ENCODE measurements at places on chromosomes 4 and X.

DNA sequence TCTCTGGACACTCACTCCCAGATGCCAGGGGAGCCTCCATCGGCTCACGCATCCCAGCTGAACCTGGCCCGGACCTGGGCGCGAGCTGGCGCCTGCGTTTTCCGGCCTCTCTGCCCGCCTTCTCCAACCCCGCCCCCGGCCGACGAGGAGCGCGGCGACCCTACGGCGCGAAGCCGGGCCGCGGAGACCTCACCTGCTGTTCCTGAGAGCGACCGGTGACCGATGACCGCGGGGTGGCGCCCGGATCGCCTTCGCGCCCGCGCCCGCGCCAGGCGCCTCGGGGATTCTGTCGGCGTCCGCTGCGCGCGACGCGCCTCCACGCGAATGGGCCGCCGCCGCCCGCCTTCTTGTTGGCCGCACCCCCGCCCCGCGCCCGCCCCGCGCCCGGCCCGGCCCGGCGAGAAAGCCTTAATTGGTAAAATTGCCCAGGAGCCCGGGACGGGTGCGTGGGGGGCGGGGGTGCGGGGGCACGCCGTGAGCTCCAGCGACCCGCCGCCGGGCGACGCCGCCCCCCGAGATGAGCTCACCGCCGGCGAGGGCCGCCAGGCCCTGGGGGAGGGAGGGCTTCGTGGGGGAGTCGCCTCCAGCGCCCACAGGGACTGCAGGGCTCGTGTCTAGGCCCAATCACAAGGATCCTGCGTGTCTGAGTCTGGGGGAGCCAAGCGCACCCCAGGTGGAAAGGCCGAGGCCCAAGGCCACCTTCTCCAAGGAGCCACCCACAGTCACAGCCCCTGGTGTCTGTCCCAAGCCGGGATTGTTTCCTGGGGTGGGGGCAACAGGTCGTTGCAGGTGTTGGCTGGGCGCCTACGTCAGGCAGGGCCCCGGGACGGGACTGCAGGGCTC lies at the start of gene FLNA:
Gene FLNA (minus strand): TSS at position 322 of the 843 bp plus-strand sequence. CDS start 3,389 bp downstream, outside the sequence.
- no peak for DNase-seq

DNA sequence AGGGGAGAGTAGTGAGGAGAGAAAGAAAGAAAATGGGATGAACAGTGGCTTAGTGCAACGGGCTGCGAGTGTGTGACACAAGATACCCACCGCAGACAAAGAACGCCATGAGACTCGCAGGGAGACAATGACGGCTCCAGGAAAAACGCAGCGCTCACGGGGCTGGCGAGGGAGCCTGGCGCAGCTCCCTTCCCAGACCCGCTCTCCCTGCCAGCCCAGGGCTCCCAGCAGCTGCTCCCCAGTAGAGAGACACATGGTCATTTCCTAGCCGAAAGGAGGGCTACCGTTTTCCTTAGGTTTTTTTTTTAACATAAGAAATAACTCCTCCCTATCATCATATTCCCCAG lies 149.5 kb downstream of the MAML3 start:
- DNase-seq = no peak

DNA sequence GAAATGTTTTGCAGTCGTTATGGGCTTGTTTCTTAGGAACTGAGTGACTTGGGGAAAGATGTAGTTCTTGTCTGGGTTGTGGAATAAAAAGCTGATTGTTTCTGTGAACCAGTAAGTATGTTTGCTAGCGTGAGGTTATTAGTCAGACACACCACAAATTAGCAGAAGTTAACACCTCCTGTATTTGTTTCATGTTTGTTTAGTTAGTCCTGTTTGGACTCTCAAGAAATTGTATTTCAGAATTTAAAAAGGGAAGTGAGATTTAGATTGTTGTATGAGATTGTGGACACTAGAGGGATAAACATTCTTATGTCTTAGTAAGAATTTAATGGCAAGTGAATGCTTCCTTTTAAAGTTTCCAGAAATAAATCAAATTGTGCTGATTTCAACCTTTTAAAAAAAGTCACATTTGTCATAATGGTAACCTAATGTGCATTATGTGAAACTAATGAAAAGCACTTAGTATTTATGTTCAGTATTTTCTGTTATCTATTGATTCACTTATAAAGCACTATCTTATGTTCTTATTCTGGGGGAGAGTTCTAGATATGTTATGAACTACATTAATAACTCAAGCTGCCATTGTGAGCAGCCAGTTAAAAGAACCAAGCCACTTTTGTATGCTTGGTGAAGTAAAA lies 25.6 kb downstream of the ATP10D start:
- no peak for DNase-seq

DNA sequence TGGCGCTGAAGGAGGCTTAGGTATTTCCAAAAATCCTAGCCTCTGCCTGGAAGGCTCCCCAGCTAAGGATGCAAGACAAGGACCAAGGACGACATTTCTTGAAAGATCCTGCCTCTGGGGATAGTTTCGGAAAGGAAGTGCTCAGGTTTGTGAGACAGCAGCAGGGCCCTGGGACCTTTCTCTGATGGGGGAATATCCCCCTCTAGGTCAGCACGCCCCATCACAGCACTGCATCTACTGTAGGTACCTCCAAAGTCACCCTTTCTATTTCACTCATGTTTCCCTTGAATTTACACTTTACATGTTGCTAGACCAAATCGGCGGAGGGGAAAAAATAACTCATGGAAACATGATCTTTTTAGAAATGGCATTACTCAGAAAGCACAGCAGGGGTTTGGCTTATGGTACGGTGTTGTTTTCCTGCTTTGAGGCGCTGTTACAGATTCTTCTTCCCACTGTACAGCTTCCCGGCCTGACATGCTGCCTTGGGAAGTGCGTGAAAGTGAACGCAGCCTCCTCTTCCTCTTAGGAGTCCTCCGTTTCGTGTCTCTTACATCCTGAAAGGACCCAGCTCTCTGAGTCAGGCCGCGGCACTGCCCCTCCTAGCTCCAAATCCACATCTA lies 77.2 kb upstream of the DHRSX start:
- DNase-seq = no peak

DNA sequence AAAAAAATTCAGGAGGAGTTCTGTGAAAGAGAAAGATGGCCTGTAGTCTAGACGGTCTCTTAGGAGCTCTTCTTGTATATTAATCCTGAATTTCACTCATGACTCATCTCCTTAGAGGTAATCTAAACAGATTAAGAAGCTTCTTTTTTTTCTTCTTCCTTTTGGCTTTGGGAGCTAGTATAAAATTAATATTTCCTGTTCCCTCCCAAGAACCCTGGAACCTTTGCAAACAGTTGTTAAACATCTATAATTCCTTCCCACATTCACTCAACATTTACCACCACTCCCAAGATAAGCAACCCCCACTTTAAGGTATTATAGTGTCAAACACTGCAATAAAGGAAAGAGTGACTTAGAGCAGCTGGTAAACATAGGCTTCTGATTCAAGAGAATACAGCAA lies 146.4 kb upstream of the EDNRA start:
- no peak for DNase-seq

DNA sequence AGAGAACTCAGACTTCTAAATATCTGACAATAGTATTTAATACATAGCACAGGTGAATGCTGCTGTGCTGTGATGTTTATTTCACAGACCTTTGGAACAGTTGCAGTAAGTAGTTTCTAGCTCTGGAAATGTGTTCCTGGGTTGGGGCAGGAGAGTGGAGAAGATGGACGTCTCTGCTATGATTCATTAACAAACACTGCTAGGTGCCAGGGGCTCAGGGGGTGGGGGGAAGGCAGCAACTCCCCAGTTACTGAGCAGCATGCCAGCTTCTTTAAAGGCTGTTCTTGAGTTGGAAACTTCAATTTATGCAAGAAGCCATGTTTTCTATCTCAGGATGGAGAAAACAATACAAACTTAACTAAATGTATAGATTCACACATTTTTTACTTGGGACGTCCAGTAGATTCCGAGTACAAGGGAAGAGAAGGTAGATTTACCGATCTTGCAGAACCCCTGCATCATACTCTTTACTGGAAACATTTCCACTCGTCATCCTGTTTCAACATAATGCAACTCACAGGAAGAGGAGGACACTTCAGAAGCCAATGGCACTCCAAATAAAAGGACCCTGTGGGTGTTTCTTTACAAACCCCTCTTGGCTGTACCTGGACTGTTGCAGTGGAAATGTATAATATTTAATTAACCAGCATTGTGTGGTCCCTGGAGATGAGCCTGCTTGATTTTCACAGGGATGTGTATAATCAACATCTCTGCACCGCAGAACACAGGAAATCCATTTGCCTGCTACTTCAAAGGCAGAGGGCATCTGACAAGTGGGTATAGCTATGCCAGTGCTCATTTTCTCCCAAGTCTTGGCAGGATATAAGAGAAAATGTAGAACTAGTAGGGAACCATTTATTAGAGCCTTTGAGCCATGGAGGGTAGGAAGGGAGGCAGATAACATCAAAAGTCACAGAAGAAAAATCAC lies 171.4 kb downstream of the SH3KBP1 start:
- no peak for DNase-seq

GRCh38 chr4:152643153-152644035 lies 36.4 kb downstream of the TMEM154 start:
- DNase-seq = no peak

GRCh38 chr4:184784628-184785257 lies 41.0 kb downstream of the ACSL1 start:
- DNase-seq = no peak
